Urinary bladder (tissue), 4 donors: ENCODE measurements at places on chromosomes 6 and 20.

- DNase-seq: no peak
Observed at GRCh38 chr6:50820869-50821264, 2.2 kb downstream of the TFAP2B start.

- DNase-seq: no peak
Observed at GRCh38 chr6:125913864-125914351, 42.7 kb upstream of the HINT3 start.

GRCh38 chr6:36724514-36725390 lies 27.1 kb downstream of the RAB44 start:
- no peak for DNase-seq

GRCh38 chr6:55895972-55896730 lies 20.8 kb upstream of the BMP5 start:
- DNase-seq: no peak

DNA sequence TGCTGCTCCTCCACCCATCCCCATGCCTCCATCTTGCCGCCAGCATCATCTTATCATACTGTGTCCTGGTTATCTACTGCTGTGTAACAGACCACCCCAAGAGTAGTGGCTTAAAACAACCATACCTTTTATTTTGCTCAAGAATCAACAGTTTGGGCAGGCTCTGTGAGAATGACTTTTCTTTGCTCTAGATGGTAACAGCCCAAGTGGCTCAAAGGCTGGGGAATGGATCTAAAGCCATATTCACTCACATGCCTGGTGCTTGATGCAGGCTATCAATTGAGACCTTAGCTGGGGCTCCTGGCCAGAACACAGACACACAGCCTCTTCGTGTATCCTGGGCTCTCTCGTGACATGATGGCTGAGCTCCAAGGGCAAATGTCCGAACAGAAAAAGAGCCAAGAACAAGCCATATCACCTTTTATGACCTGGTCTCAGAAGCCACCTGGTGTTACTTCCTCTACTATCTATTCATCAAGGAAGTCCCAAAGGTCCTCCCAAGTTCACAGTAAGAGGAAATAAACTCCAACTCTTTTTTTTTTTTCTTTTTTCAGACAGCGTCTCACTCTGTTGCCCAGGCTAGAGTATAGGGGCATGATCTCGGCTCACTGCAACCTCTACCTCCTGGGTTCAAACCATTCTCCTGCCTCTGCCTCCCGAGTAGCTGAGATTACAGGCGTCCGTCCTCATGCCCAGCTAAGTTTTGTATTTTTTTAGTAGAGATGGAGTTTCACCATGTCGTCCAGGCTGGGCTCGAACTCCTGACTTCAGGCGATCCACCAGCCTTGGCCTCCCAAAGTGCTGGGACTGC lies 159.3 kb upstream of the JARID2 start:
- DNase-seq: no peak

- no peak for DNase-seq
Observed at GRCh38 chr6:166597711-166598440, 11.4 kb upstream of the RAMACL start.

DNA sequence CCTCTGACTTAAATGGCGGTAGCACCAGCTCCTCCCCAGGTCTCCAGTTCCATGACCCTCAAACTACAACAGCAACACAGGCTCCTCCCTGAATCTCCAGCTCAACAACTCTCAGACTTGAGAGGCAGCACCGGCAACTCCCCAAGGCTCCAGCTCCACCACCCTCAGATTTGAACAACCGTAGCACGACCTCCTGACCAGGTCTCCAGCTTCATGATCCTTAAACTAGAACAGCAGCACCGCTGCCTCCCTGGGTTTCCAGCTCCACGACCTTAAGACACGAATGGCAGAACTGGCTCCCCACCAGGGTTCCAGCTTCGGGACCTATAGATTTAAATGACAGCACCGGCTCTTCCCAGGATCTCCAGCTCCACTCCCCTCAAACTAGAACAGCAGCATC lies 325.8 kb downstream of the PREX1 start:
- no peak for DNase-seq

- DNase-seq: no peak
Observed at GRCh38 chr20:61303675-61304074, 51.6 kb downstream of the CDH4 start.

DNA sequence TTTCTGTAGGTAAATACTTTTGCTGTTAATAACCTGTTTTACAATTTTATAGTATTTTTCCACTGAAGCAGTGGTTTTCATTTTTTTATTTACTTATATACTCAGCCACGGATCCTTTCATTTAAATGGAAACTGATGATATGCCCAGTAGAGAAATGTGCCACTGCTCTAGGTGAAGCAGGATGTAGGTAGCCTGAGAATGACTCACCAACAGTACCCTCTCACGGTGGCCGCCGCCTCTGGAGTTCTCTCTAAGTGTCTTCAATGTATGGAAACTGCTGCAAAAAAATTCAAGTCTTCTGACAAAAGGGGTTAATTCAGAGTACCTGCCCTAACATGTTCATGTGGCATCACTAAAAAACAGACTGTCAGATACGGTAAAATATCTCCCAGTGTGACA lies 6.4 kb downstream of the EYA4 start:
- no peak for DNase-seq

DNA sequence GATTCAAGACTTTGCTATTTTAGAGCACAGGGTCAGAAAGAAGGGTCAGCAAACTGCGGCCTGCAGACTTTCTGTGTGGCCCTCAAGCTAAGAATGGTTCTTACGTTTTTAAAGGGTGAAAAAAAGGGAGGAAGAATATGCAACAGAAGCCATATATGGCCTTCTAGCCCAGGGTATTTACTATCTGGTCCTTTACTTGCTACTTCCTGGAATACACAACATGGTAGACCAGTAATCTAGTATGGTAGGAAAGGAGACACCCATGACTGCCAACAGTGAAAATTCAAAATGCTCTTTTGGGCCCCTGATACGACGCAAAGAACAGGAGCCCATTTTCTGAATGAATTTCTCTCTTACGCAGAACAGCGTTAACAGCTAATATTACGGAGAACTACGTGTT lies 60.4 kb upstream of the EMILIN3 start:
- no peak for DNase-seq
